NCI-H446 treated with DMSO at 0.1 percent for 48 hours (cell line): ENCODE measurements at places on chromosomes 2 and 18.

DNA sequence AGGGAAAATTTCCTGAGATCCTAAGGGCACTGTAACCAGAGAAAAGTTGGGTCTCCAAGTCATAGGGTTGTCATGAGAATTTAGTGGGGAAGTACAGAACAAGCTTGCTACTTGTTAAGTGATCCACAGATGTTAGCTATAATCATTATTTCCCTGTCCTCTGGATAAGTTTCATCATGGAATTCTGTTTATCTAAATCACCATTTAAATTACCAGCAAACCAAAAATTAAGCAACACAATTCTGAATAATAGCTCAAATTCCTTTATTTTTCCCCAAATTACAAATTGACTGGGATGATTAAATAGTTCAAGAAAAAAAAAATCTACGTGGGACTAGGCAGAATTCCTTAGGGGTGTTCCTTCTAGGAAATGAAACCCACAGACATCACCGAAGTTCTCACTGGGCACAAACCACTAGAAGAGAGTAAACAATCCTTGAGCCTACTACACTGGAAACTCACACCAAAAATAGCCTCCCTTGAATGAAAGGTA, 159.5 kb downstream of the COL6A3 start:
- no peak for DNase-seq

DNA sequence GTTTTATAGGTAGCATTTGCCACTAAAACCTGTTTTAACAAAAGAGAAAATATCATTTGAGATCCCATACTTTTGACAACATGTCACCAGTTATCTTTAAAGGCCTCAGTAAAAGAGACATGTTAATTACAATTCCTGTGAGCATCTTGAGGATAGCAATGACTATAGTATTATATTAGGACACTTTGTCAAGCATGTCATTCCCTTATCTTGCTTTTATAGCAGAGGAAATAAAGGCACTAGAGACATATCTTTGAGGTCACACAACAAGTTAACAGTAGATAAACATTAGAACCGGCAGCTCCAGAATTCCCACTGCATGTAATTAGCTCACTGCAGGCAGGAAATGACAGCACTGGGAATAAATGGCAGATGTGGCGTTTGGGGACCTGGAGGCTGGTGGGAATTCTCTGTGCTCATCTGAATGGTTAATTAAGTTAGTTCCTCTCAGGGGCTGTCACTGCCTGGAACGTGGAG, 25.9 kb downstream of the LYPD6B start:
- no peak for DNase-seq

DNA sequence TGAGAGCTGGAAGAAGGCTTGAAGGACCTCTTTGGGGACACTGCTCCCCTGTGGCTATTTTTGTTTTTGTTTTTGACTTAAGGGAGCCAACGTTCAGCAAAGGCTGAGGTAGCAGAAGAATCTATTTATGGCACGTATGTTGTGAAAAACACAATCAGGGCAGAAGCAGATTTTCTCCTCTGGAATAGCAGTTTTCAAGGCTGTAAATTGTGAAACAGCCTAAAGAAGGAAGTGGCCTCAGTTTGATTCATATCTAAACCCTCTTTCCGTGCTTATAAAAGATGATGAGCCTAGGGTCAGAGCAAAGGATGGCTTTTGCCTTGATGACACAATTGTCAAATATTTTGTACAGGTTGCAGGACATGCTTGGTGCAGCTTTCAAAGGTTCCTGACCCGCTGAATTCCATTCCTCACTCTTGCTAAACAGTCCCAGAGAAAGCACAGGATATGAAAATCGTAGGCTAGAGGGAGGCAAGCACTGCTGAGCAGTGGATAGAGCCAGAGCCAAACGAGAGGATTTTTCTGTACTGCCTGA, 106.2 kb upstream of the DLX2 start:
- no peak for DNase-seq

DNA sequence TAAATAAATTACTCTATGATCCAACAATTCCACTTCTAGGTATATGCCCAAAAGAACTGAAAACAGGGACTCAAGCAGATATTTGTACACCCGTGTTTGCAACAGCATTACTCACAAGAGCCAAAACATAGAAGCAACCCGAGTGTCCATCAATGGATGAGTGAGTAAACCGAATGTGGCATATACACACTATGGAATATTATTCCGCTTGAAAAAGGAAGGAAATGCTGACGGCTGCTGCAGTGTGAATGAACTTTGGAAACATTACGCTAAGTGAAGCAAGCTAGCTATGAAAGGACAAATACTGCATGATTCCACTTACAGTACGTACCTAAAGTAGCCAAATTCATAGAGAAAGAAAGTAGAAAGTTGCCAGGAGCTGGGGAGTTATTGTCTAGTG, 32.2 kb downstream of the MREG start:
- DNase-seq = no peak

DNA sequence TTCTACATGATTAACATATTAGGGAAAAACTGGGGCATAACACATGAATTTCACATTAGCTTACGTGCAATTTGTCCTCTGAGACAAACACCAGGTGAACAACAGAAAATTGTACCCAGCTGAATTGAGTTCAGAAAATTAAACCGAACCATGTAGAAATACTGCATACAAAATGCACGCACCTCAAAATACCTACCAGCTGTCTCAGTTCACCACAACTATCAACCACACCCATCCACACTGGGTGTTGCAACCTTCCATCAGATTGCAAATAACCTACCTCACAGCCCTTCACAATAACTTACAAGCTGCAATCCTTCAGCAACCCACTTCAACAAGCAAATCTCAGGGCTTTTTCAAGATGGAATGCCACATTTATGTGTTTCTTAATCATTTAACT, 55.9 kb downstream of the UNC50 start:
- DNase-seq = no peak

DNA sequence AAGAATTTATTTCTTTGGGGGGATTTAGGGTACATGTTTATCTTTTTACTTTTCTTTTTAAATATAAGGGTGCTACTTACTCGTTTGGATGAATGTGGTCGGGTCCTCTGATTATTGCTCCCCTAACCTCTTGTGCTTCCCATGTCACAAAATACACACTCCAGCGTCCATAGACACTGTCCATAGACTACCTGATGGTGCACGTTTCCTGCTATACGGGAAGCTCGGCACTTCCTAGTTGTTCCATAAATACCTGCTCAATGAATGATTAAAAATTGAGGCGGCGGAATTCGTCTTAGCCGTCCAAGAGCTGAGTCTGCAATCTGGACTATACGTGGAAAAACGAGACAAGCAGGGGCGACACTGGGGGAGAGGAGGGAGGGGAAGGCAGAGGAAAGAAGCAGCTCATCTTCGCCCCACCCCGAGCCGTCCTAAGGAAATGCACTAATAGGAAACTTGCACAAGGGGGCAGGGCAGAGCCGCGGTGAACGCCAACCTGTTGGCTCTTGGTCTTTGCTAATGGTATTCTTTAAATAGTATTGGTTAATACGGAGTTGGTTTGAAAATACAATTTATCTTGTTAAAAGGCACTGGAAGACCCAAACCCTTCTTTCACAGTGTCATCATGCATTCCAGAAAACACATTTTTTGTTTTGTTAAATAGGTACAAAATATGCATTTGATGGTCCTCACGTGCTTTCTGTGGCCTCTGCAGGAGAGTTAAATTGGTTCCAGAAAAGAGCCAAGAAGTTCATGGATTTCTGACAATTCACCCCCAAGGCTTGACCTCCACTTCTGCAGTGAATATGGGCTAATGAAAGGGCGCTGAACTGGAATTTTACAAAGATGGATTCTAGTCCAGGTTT, 73.0 kb upstream of the KCTD1 start:
- DNase-seq = no peak

GRCh38 chr18:45627204-45627526, 11.9 kb downstream of the SLC14A2 start:
- DNase-seq = no peak

GRCh38 chr2:202529389-202529788, 105.4 kb upstream of the FAM117B start:
- DNase-seq = no peak

DNA sequence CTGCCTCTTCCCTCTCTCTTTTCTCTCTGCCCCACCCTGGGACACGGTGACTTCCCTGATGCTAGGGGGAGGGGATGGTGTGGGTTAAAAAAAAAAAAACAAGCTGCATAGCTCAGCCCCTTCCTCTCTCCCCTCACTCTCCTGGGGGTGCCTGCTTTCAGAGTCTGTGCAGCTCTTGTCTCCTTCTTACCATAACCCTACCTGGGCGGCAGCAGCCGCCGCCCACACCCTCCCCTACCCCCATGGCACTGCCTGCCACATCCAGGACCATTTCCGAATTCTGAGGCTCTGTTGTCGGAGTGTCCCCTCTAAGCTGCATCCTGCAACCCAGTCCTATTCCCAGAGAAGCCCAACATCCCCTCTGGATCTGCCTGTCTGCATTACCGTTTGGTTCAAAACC, 16.0 kb downstream of the TTC32 start:
- no peak for DNase-seq

- DNase-seq = no peak
These were observed 506.8 kb upstream of the ZEB2 start for GRCh38 chr2:145026456-145027455.

DNA sequence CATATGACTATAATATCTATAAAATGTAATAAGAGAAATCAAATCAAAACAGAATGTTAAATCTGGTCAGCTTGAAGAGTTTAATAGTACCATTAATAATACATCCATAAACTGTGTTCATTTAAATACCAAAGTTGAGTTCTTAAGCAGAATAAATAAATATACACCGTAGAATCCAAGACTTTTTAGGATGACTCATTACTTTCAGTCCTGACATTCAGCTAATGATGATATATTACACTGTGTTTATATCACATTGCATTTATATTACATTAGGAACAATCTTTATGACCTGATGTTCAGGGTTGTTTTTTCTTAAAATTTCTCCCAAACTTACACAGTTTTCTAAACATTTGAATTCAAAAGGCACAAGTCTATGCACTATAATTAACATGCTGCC, 331.3 kb downstream of the SS18 start:
- no peak for DNase-seq

- no peak for DNase-seq
These were observed 442.1 kb upstream of the MEX3C start for GRCh38 chr18:51639541-51639940.

GRCh38 chr2:98894331-98895000, 41.6 kb downstream of the CRACDL start:
- no peak for DNase-seq

- DNase-seq = no peak
These were observed 110.2 kb downstream of the ABCA12 start for GRCh38 chr2:215028231-215028630.

GRCh38 chr2:153601812-153602211, 123.2 kb upstream of the RPRM start:
- DNase-seq = peak; percentile 38

DNA sequence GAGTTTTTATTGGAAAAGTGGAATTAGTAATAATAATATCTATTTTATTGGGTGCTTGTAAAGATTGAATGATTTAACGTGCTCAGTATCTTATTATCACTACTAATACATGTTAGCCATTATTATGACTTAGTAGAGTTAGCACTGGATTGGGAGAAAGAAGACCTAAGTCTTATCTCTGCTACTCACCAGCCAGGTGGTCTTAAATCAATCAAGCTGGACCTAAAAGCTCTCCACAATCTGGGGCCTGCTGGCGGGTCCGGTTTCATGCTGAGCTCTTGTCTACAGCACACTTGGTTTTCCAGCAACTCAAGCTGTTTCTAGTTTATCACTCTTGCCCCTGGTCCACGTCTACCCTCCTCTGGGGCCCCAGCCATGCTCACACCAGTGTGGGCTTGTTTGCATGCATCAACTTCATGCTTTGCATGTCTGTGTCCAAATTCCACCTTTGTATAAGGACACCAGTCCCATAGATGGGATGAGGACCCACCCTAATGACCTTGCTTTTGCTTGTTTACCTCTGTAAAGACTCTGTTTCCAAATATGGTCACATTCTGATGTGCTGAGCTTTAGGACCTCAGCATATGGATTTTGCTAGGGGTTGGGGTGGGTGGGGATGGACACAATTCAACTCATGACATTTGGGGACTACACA, 363.1 kb downstream of the LPIN1 start:
- DNase-seq = no peak

DNA sequence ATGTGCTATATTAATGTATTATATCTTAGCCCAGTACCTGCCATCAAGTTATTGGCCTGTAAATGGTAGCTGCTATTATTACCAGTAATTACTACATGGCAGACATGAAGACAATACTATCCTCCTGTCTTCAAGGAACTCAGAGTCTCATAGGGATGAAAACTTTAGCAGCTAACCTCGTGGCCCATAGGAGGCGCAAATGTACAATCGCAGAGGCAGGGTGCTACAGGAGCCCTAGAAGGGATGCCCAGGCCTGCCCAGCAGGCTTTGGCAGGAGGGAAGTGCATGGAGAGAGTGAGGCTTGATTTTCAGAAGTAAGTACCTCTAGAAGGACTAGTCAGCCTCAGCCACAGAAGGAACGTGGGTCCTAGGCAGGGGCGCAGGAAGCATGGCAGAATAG, 44.7 kb upstream of the KIDINS220 start:
- DNase-seq = no peak

DNA sequence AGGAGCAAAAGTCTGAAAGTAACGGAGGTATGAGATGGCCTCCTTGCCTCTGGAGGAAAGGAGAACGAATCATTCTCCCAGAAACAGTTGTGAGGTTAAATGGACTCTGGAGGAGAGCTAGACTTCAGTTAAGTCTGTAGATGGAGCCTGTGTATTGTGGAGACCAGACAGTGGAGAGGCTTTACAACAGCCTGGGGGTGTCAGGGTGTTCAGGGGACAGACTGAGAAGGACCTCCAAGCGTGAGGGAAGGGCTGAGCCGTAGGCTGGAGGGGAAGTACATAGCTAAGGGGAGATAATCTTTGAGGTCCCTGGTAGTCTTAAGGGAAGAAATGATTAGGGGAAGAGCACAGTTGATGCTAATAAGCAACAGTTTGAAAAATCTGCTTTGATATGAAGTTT, 76.6 kb downstream of the GALNT1 start:
- no peak for DNase-seq

DNA sequence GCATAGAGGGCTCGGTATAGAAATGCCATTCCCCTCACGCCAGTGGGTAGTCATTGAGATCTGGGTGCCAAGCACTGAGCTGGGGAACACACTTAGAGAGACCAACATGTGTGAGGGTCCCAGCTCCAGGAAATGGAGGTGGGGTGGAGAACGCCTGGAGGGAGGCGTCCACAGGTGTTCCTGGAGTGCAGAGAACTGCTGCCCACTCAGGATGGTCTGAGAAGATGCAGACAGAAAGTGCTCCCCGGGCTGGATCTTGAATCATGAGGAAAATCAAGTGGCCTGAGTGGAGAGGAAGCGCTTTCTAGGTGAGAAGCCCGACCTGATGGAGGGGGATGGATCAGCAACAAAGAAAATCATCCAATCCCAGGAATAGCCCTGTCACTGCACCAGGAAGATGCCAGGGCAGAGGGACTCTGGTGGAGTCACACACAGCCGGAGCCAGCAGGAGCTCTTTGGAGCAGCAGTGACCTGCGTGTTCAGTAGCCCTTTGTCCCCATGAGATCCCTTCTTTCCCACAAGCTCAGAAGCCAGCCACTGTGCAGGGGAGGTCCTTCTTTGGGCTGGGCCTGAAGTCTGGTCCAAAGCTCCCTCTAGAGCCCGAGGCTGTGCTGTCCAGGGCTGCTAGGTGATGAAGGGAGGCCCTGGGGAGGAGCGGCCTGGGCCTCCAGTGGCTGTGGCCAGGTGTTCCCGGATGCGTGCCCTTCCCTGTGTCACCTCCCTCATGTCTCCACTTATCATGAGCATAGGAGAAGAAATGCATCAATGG, 112.3 kb downstream of the RNF144A start:
- DNase-seq = no peak
